SK-N-SH (cell line): ENCODE measurements at places on chromosomes 12 and 14. TPM values are rescaled to one million over a fixed set of nuclear protein-coding genes. Genes with fewer than 3 reads are reported as not detected.

The ST8SIA1 gene
- polyA plus RNA-seq: 0.12 and 0.47 TPM in 2 replicates

GRCh38 chr12:44484862-44485261 lies 391.3 kb downstream of the NELL2 start:
- DNase-seq: no peak

- DNase-seq: no peak
These were observed 75.8 kb downstream of the GLT1D1 start for GRCh38 chr12:128929057-128929456.

The PLXNC1 gene
- 0.23 and 0.28 TPM in 2 replicates for polyA plus RNA-seq

- DNase-seq: peak; percentile 67
These were observed 27.9 kb downstream of the TMCC3 start for GRCh38 chr12:94622475-94622874.

The MGAT4C gene
- polyA plus RNA-seq: 0.02 and 0.07 TPM in 2 replicates

DNA sequence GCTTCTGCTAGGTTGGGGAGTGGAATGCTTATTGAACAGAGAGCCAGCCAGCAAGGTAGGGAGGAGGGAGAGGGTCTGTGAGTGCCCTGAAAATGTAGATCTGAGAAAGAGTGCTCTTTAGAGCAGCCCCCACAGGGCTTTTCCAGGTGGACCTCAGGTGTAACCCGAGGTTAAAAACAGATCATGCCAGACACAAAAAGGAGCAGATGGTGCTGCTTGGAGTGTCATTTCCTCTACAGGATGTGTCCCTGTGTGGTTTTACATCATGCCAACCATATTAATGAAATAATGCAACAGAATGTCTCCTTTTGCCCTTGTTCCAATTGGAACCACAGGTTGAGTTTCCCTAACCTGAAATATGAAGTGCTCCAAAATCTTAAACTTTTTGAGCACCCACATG lies 6.4 kb downstream of the SUSD6 start:
- no peak for DNase-seq

GRCh38 chr12:22190-22529 lies 44.4 kb upstream of the IQSEC3 start:
- peak; percentile 34 for DNase-seq

DNA sequence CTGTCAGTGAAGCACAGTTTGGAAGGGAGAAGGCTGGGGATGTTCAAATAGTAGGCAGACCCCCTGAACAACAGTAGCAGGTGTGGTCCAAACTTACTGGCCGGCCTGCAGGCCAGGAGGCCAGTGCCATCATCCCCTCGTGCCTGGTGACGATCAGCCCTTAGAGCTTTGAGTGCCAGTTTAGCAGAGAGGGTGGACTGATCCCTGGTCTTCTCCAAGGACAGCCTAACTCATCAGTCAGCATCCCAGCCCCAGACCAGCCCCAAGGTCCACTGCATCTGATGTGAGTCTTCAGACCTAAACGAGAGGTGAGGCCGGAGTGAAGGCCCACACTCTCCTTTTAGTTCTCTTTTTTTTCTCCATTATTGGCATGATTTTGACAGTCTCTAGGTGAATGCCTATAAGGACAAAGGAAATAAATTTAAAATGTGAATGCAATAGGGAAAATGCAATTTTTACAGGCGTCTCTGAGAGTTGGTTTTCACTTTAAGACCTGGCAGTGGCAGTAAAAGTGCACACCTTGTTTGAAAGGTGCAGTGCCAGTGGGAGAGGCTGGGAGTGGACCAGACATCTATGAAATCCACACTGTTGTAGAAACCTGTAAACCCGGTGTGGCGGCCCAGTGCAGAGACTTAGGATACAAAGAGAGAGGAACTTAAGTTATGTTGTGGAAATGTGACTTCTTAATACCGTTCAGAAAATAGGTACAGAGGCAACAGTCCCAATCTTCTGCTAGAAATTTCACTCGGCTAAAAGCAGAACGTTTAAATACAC lies 311.2 kb downstream of the CACNA1C start:
- no peak for DNase-seq

The HOXC4 gene
- 1.6 and 3.7 TPM in 2 replicates for polyA plus RNA-seq

The TSPAN11 gene
- polyA plus RNA-seq: 6.4 and 6.6 TPM in 2 replicates

The GNG2 gene
- polyA plus RNA-seq: 17.8 and 19.1 TPM in 2 replicates

The LLPH gene
- 7.4 and 9.1 TPM in 2 replicates for polyA plus RNA-seq

- no peak for DNase-seq
These were observed 9.8 kb upstream of the ABHD12B start for GRCh38 chr14:50862036-50862570.

The RSRC2 gene
- 24.8 and 25.3 TPM in 2 replicates for polyA plus RNA-seq

DNA sequence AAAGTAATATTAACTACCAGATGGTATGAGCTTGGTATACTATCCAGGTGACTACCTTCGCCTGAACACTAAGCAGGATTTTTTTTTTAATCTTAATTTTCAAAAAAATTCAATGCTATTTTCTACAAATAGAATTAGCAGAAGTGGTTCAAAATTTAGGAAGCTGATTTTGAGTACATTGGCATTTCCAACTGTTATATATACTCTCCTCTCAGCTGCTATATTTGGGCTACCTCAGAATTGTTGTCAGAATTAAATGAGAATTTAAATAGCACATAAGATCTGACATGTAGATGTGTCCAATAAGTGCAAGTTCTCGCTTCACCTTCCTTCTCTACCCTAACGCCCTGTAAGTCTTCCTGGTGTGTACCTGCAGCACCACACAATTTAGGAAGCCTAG lies 83.1 kb downstream of the DUSP6 start:
- no peak for DNase-seq

- no peak for DNase-seq
These were observed 58.3 kb downstream of the C12orf56 start for GRCh38 chr12:64332296-64332695.

The COPZ1 gene
- polyA plus RNA-seq: 111 and 156 TPM in 2 replicates

The EIF2B2 gene
- polyA plus RNA-seq: 111 and 125 TPM in 2 replicates

The GPRC5D gene
- not detected in 2 replicates for polyA plus RNA-seq

The ACTN1 gene
- 266 and 319 TPM in 2 replicates for polyA plus RNA-seq

DNA sequence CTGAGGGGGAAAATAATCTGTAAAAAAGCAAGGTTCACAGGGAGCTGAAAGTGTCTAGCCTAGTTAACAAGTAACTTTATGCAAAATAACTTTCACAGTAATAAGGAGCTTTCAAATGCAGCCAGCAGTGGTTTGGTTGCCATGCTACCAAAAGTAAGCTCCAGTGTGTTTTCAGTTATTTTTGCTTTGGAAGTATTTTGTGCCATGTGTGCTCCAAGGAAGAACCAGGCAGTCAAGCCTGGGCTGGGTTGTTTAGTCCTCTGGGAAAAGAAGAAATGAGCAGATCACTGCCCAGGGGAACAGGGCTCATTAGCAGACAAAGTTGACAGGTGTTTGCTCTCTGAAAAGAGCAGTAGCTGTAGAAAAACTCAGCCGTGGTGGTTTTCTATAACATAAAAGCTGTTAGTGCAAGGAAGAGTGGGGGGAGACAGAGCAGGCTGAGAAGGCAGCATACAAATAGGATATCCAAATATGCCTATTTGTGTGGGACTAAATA lies 92.8 kb upstream of the TMTC2 start:
- no peak for DNase-seq

DNA sequence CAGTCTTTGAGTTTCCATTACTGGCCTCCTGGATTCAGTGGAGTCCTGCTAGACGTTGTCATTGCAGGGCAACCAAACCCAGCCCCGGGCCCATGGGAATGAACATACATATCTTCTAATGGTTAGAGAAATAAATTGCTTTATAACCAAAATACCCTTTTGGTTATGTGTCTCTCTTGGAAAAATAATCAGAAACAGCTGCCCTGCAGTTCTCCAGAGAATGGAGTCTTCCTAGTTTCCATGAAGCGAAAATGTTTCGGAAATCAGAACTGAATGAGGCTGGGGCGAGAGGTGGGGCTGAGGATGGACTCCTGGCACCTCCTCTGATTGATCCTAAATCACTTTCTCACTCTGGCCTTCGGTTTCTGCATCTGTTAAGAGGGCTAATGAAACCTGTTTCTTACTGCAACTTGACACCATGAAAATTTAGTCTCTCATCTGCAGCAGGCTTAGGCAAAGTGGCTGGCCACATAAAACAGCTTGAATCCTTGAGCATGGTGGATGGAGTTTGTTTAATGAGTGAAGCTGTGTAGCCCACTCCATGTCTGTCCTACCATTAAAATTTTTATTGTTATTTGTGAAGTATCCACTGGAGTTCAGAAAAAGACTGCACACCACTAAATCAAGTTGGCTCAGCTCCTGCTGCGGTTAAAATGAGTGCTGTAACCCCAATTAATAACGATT lies 198.9 kb downstream of the CACNA1C start:
- DNase-seq: no peak

The BCL2L14 gene
- polyA plus RNA-seq: not detected in 2 replicates

The C1R gene
- 18.7 and 20.1 TPM in 2 replicates for polyA plus RNA-seq

The TAS2R50 gene
- polyA plus RNA-seq: 0.05 and 0.10 TPM in 2 replicates

- DNase-seq: peak; percentile 75
These were observed 40.2 kb downstream of the ETV6 start for GRCh38 chr12:11689591-11690186.

The CISTR gene
- polyA plus RNA-seq: not detected in 2 replicates

The RPL10L gene
- polyA plus RNA-seq: not detected in 2 replicates

- DNase-seq: no peak
These were observed 66.1 kb upstream of the FERMT2 start for GRCh38 chr14:53016919-53017318.

The LRRC9 gene
- polyA plus RNA-seq: not detected in 2 replicates

- DNase-seq: no peak
These were observed 158.8 kb upstream of the NPAS3 start for GRCh38 chr14:32779840-32780239.

DNA sequence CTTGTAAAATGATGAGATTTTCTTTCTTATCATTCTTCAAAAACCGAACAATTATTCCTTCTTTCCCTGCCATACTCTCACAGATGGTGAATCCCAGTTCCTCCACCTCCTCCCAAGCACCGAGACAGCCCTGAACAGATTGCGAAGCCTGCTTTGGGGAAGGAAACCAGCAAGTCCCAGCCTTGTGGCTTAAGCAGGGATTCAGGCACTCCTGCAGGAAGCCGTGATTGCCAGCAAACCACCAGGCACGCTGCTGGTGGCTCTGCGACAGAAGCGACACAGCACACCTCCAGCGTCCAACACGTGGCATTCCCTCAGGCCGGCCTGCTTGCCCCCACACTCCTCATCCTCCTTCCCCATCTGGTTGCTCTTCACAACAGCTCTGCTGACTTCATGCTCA lies 237.7 kb downstream of the GXYLT1 start:
- no peak for DNase-seq

DNA sequence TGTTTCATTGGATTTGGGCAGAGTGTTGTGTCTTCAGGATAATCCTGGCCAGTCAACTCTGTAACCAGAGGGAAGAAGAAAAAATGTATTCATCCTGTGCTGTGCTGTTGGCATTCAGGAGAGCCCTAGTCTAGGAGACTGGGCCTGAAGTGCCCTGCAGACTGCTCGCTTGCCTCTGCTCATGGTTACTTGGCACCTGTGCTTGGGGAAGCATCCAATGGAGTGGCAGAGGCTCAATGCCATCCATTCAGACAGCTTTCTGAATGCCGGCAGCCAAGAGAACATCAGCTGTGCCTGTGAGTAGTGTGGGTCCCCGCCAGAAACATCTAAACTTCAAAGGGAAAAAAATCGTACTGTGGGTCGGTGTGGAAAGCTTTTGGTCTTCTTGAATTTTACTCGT lies 124.2 kb downstream of the SRGAP1 start:
- no peak for DNase-seq

GRCh38 chr12:6899837-6900519 lies 4.6 kb upstream of the LRRC23 start:
- DNase-seq: no peak

GRCh38 chr12:94867066-94867855 lies 136.2 kb downstream of the NDUFA12 start:
- no peak for DNase-seq

DNA sequence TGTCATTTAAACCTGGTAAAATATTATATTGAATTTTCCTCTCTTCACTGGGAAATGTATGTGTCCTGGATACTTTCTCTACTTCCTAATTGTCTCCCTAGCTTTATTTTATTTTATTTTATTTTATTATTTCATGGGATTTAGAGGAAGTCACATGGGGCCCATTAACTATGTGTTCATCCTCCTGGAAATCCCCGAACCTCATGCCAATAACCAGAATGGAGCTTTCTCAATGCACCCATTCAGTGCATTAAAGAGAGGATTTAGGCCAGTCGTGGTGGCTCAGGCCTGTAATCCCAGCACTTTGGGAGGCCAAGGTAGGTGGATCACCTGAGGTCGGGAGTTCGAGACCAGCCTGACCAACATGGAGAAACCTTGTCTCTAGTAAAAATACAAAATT lies 1.3 kb upstream of the RPGRIP1 start:
- no peak for DNase-seq

The LRP1-AS gene
- not detected in 2 replicates for polyA plus RNA-seq

GRCh38 chr14:20583142-20583541 lies 4.7 kb downstream of the RNASE11 start:
- no peak for DNase-seq

The LPAR5 gene
- 0.03 and 0.05 TPM in 2 replicates for polyA plus RNA-seq

DNA sequence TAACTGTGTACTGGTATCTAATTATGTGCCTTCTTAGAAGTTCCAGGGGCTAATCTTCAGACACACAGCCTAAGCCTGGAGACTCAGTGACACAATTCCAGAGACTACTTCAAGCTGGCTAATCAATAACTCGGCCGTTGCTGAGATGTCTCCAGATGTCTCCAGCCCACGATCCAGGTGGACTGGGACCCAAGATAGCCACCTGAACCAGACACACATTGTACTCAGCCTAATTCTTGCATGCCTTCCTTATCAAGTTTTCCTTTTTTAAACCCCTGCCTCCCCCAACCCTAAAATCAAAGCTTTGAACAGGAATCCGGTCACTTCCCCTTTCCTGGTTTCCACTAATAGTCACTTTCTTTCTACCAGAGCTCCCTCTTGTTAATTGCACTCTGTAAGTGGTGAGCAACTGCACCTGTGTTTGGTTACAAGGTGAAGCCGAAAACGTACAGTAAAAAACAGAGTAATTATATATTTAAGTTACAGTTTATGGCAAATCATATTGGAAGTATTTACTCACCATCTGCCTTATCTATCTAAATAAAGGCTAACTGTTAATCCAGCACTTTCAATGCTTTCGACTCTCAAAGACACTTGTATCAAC lies 39.8 kb upstream of the PTGDR start:
- DNase-seq: no peak

DNA sequence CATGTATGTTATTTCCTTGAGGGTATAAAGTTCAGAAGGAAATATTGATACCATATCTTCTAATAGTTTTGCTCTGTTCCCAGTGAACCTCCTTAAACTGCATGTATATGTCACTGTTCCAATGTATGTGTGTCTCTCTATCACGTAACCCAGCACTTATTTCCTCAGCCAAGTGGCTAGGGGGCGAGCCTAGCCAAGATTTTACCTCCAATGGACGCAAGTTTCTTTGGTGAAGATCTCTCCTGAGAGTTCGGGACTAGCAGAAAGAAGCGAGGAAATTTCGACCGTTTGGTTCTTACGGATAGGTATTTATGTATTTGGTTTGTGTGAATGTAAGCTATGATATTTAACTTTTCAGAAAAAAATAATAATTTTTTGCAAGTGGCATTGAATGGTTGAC lies 2.5 kb downstream of the SFSWAP start:
- no peak for DNase-seq

DNA sequence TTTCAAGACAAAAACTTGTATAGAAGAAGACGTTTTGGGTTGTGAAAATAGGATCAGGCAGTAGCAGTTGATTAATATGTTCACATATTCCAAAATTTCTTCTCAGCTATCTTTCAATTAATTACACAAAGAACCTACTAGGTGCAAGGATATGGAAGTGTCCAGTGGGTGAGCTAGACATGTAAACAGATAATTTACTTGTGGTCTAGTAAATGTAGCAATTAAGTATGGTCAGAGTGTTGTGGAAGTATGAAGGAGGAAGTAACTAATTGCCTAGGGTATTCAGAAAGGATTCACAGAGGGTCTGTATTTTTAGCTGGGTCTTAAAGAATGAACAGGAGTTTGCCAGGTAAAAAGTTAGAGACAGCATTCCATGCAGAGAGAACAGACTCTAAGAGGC lies 5.9 kb downstream of the GOLGA5 start:
- no peak for DNase-seq
